ENCODE measurements at places on chromosomes 2 and 18.

DNA sequence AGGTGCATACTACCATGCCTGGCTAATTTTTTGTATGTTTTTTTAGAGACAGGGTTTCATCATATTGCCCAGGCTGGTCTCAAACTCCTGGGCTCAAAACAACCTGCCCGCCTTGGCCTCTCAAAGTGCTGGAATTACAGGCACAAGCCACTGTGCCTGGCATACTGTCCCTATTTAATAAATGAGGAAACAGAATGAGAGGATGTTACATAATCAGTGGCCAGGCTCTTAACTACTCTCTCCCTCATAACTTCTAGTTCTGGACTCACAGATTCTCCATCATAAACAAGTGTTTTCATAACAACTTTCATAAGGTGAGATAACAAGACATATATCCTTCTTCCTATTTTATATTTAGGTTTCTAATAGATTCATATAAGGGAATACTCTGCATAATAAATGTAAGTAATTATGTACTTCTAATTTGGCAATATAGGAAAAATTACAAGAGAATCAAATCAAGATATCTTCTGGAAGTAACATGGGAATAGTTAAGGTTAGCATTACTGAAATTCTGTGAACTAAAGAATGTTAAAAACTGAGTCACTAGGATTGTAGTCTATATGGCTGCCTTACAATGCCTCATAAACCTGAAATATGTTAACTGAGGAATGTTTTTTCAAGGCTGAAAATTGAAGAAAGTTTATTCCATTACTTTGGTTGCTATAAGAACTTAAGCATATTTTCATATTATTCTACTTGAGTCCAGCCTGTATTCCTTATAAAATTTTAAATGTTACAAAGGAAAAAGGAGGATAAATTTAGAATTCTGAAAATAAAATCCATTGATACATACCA, 71.3 kb downstream of the SLC25A12 start:
- no peak for DNase-seq

DNA sequence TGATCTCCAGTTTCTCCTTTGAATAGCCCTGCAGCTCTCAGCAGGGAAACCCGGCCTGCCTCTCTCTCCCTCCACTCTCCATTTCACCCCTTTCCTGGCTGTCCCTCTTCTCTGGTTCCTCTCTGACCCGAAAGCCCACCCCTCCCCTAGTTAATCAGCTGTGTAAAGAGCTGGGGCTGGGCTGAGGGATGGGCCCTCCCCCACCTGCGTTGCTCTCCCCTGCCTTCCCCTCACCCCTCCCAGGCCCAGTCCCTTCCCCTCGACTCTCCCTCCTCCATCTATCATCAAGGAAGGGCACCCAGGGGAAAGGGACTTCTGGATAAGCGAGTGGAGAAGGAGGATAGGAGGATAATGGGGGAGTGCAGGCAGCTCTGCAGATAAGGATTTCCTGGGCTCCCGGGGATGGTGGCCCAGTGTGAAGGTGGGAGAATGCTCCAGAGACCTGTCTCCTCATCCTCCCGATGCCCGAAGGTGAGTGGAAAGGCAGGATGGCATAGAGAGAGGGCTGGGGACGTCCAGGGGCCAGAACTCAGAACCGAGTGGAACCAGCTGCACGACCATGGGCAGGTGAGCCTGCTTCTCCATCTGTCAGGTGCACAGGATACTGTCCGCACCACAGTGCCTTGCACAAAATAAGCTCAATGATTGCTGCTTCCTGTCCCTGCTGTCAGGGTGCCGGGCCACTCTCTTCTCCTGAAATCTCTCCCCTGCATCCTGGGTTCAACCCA, 12.0 kb downstream of the SLC30A3 start:
- no peak for DNase-seq

GRCh38 chr2:220269367-220269766, 641.9 kb downstream of the SLC4A3 start:
- DNase-seq = no peak

GRCh38 chr2:233084488-233084887, 24.3 kb downstream of the INPP5D start:
- DNase-seq = no peak

GRCh38 chr2:46958431-46959017, 42.9 kb upstream of the MCFD2 start:
- no peak for DNase-seq

Data from epithelial cell of prostate (primary cell).